ENCODE measurements at places on chromosomes 7 and 10.

GRCh38 chr7:17063045-17063383, 181.2 kb upstream of the AGR3 start:
- DNase-seq, result no peak

GRCh38 chr10:26408858-26409494, 29.2 kb upstream of the APBB1IP start:
- DNase-seq, result no peak

DNA sequence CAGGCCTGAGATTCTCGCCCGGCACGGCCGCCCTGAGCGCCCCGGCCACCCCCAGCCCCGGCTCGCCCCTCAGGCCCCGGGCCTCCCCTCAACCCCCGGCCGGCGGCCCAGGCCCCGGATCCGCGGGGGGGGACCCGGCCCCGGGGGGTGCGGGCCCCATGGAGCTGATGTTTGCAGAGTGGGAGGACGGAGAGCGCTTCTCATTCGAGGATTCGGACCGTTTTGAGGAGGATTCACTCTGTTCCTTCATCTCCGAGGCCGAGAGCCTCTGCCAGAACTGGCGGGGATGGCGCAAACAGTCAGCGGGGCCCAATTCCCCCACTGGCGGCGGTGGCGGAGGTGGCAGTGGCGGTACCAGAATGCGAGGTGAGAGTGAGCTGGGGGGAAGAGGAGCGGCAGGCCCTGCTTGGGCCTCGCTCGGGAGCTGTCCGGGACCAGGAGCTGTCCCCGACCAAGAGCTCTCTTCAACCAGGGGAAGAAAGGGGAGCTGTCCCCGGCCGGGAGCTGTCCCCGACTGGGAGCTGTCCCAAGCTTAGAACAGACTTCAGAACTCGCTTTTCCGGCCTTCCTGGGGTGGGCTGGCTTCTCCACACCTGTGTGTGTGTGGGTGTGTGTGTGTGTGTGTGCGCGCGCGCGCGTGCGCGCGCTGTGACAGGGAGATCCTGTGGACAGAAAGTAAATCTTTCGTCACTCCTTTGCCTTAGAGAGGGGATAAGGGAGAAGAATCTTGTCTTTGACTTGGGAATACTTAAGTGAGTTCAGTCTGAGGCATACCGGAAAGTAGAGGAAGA, 510 bp downstream of the ZSWIM8 start:
- DNase-seq, result peak; percentile 44

DNA sequence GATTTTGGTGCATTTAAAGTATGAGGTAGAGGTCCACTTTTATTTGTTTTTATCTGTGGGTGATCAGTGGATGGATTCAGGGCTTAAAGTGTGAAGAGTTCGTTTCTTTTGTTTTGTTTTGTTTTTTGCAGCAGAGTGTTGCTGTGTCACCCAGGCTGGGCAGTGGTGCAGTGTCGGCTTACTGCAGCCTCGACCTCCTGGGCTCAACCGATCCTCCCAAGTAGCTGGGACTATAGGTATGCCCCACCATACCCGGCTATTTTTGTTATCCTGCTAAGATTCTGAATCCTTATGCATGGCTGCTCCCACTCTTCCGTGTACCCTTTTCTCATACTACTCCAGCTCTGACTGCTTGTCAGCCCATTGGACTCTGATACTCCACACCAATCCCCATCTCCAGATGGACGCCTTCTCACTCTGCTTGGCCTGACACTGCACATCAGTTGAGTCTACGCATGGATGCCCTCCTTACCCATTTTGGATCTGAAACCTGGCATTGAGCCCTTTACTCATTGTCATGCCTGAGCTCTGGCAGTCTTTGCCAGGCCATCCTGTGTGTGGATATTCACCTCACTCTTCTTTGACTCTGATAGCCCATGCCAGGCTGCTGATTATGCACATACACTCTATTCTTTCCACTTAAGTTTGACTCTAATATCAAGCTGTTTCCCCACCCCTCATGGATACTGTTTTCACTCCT, 119.5 kb downstream of the CCSER2 start:
- DNase-seq, result no peak

DNA sequence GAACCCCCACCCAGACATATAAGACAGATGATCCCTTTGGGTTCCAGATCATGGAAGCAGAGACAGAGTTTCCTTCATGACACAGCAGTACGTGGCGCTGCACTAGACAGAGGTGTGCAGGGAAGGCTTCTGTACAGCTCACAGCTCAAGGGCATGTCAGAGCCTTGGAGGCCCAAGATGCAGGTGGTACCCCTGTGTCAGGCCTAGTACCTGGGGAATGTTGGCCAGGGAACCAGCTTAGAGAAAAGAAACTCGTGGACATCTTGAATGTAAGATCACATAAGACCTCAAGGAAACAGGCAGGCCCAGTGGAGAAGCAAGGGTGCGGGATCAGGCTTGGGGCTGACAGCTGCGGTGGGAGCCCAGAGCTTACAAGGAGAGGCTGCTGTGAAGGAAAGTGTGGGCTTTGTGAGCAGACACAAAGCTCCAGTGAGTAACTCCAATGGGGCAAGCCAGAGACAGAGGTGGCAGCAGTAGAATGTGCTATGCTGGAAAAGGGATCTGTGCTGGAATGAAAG, 91.4 kb downstream of the WDFY4 start:
- DNase-seq, result no peak

DNA sequence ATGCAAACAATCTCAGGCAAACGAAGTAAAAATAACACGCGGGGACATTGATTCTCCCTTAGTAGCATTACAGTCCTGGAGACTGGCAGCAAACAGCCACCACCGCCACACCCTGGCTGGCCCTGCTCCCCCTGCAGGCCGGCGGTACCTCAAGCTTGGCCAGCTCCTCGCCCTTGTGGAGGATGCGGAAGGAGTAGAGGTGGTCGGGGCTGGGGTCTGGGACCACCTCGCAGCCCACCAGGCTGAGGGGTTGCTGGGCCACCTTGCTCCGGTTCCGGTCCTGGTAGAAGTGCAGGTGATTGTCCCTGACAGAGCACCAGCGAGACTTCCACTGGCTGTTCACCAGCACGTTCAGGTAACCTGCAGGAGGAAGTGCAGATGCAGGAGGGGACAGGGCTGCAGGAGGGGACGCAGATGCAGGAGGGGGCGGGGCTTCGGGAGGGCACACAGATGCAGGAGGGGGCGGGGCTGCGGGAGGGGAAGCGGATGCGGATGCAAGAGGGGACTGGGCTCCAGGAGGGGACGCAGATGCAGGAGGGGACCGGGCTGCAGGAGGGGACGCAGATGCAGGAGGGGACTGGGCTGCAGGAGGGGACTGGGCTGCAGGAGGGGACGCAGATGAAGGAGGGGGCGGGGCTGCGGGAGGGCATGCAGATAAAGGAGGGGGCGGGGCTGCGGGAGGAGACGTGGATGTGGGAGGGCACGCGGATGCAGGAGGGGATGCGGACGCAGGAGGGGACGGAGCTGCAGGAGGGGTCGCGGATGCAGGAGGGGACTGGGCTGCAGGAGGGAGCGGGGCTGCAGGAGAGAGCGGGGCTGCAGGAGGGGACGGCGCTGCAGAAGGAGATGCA, 65.7 kb downstream of the VWA2 start:
- DNase-seq, result peak; percentile 59

DNA sequence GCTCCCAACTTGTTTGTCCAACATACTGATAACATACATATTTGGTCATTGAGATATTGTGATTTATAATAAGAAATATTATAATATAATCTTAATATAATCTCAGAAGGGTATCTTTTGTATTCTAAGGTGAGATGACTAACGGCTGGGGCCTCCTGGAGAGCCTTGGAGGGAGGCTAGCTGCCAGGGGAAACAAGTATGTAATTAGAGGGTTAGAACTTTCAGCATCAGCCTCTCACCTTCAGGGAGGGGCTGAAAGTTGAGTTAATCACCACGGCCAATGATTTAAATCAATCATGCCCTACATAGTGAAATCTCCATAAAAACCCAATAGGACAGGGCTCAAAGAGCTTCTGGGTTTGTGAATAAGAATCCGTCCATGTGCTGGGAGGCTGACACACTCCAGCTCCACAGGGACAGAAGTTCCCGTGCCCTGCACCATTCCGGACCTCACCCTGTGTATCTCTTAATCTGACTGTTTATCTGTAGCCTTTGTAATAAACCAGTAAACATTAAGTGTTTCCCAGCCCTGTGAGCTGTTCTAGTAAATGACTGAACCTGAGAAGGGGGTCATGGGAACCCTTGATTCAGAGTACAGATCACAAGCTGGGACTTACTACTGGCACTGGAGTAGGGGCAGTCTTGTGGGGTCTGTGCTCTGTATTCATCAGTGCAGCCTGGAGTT, 86.3 kb upstream of the STEAP1B start:
- peak; percentile 16 for DNase-seq

DNA sequence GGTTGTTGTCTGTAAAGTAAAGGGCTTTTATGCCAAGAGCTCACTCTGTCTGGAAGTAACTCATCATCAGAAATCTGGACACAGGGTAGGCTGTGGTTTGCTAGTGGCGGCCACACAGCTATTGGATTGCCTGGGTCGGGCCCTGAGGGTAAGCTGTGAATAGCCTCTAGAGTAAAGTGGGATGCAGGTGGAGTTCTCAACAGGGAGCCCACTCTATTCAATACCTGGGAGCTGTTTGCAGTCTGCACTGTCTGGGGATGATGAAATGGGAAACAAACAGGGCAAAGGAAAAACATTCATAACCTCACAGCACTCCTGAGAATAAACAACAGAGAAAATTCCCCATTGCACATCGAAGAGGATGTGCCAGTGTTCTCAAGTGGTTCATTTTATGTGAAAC, 582.6 kb downstream of the CALN1 start:
- DNase-seq, result no peak

GRCh38 chr10:24518981-24519597, 204.6 kb downstream of the ARHGAP21 start:
- peak; percentile 55 for DNase-seq

- no peak for DNase-seq
Observed at GRCh38 chr7:129188372-129188891, at the start of gene SMO. Gene SMO (plus strand): TSS chr7:129188633. CDS start chr7:129189152, 519 bp downstream.

- DNase-seq, result peak; percentile 12
Observed at GRCh38 chr7:43071604-43072003, 40.8 kb upstream of the HECW1 start.

- no peak for DNase-seq
Observed at GRCh38 chr10:97623277-97623676, 10.0 kb downstream of the MORN4 start.

DNA sequence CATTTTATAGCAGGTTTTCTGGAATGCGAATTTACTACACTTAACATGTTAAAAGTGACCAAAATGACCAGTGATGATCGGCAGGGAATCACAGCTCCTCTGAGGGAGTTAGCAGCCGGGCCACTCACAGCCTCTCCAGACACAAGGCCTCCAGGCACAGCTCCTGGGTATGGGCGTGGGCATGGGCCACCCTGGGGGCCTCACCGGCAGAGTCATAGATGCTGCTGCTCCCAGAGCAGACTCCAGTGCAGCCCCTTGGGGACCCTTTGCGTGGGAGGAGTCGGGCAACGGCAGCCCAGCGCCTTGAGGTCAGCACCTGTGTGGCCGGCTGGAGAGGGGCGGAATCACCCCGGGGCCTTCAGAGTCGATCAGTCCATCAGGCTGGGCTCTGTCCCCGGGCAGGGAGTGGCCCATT, 8.6 kb downstream of the KNDC1 start:
- DNase-seq, result no peak

GRCh38 chr7:92881091-92881485, 44.7 kb upstream of the CDK6 start:
- peak; percentile 39 for DNase-seq

DNA sequence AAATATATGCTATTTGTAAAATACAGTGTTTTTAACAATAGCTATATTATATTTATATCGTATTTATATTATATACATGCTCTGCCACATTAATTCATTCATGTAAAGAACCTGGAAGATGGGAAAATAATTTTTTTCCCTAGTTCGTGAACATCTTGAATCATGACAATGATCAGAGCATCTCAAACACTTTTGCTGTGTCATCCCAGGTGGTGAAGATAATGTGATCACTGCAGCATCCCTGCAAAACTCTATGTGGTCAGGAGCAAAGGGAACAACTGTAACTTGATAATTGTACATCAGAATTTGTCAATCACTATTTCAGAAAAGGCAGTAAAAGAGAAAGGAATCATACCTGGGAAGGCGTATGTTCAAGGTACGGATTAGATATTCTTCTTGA, 39.3 kb downstream of the RAPGEF5 start:
- DNase-seq, result no peak

DNA sequence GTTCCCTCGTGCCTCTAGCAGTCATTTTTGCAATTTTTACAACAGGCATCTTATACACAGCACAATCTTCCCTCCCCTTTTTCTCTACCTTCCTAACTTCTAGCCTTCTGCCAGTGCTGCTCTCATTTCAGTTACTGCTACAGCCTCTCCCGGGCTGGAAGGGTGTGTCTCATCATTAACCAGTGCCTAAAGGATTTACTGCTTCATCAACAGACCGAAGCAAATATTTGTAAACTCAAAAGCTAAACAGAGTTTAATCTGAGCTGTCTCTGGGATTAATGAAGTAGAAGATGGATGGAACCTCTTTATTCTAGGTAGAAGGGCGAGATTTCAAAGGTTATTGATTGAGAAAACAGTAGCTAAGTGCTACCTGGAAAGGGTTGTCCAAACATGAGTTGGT, 94.3 kb downstream of the PRPF18 start:
- no peak for DNase-seq

DNA sequence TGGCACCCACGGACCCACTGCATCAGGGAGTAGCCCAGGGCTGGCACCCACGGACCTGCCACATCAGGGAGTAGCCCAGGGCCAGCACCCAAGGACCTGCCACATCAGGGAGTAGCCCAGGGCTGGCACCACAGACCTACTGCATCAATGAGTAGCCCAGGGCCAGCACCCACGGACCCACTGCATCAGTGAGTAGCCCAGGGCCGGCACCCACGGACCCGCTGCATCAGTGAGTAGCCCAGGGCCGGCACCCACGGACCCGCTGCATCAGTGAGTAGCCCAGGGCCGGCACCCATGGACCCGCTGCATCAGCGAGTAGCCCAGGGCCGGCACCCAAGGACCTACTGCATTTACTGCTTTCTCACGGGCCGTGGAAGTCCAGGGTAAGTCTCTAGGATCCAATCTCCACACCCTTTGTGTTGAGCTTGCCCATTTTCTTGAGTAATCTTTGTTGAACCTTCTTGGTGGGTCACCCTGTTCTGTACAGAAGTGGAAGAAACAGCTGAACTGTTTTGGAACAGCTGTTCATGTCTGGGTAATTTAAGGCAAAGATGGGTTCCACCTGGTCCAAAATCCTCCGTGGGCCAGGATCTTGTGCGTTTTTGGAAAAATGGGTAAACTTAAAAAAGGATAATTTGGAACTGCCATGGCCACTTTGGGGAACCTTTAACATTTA, 69.0 kb downstream of the VIPR2 start:
- DNase-seq, result no peak

GRCh38 chr7:6576024-6576866, 1.0 kb upstream of the ZDHHC4 start:
- peak; percentile 16 for DNase-seq

Measured in activated CD4-positive, alpha-beta T cell treated with anti-CD3 and anti-CD28 coated beads, Interleukin-2, Interleukin-6, amounts not matched to agents 100 ng/mL and 50 ng/mL, durations not matched to agents 16 hours and 8 hours (primary cell).